ENCODE measurements at places on chromosomes 6 and 20. TPM values are rescaled to one million over a fixed set of nuclear protein-coding genes. Genes with fewer than 3 reads are reported as not detected.
A peak's percentile ranks its signal among the peaks of the same experiment; 100 is the strongest.

DNA sequence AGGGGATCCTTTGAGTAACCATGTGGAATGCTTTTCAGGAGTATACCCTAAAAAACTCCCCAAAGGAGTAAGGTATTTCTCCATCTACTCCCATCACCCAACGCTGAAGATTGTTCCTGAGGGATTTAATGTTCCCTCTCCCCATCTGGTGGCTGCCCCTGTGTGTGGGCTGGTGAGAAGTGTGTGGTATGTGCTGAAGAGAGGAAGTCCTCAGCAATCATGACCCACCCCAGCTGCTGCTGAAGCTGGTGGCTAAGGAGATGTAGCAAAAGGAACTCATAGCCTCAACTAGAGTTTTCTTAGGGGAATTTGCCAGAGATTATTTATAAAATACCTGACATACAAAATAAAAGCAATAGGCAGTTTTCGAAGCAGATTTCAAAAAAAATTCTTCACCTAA is 114.3 kb upstream of the JAG1 start:
- DNase-seq = no peak

DNA sequence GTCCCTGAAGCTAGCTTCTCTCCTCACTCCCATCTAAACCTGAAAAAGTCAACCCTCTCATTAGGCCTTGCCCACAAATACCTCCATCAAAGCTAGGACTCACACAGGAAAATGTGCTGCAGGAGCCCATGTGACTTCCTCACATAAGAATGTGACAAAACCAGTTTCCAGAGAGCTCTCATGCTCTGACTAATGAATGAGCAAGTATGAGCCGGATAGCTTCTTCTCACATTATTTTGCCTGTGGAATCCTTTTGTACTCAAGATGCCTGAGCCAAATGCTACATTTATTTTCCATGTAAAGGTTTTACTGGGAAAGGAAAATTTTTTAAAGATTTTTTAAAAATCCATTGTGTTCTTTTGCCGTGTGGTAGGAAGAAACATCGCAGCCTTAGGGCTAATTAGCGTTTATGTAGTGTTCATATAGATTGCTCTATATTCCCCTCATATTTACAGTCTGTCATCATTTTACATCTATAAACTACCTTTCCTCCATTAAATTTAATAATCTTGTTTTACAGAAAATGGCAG is 68.6 kb upstream of the CCN6 start:
- no peak for DNase-seq

DNA sequence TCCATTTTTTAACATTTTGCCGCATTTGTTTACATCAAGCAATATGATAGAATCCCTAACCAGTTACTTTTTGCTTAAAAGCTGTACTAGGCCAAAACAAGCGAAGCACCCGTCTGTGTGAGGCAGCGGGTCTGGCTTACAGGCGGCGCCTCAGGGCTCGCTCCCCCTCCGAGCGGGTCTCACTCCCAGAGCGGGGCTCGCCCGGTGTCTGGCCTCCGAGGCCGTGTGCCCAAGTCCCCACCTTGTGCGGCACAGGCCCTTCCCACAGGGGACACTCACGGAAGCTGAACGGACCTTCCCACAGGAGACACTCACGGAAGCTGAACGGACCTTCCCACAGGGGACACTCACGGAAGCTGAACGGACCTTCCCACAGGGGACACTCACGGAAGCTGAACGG is 23.4 kb downstream of the ZBTB46 start:
- no peak for DNase-seq

- no peak for DNase-seq
Observed at GRCh38 chr6:33088258-33088930, 12.6 kb downstream of the HLA-DPB1 start.

DNA sequence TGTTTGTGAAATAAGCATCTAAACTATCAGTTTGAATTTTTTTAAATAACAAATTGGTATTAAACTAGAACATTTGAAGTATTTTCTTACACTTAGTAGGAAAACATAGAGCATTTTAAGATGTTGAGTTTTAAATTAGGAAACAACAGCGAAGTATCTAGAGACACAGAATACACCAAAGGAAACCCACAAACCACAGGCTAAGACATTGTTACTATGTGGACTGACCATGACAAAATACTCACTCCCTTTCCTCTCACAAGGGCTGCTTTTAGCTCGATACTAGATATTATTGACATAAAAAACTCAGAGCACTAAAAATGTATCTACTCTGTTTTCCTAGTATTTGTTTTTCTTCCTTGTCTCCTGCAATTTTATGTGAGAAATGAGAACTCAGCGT is 266.0 kb upstream of the CITED2 start:
- no peak for DNase-seq

DNA sequence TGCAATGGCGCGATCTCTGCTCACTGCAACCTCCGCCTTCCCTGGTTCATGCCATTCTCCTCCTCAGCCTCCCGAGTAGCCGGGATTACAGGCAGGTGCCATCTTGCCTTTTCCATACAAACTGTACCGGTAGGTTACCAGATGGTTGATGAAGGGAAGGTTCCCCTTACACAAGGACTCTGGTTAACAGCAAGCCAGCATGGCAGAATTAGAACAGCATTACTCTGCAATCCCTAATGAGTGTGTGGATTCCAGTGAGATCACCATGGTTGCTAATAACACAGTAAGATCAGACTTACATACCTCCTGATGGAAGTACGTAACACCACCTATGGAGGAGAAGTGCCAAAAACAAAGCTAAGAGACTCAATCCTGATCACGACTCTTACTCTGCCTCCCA is 51.7 kb downstream of the TTI1 start:
- no peak for DNase-seq

DNA sequence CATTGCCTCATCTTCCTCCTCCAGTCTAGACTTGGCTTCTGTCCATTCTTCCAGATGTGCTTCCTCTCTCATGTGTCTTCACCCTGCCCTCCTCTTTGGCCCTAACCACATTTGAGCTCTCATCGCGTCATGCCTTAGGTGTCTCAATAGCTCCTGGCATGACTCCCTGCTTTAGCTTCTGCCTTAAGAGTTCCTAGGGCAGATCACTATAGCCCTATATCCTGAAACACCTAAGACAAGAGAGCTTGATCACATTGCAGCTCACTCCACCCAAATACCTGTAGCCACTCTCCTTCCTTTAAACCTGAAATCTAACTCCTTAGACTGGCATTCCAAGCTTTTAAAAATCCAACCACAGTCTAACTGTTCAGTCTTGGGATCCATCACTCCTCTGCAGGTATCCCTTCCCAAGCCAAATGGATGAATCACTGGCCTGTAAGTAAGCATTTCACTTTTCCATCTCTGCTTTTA is 69.0 kb upstream of the STXBP5 start:
- no peak for DNase-seq

GRCh38 chr6:88290411-88290810 is 124.3 kb upstream of the CNR1 start:
- DNase-seq = no peak

DNA sequence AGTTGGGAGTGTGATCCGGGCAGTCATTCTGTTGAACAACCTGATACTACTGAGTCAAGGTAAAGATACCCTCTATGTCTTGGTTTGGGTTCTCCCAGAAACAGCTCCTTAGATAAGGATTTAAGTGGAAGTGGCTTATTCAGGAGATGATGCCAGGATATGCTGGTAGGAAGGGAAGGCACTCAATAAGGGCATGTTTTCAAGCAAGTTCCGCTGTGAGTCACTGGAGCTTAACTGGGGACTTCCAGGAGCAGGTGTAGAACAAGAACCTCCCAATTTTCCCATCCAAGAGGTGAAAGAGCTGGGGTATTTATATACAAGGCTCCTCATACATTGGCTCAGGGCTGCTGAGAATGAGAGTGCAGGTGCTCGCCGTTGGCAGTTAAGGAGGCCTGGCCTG is 218.6 kb downstream of the AKAP7 start:
- no peak for DNase-seq

GRCh38 chr6:36847152-36847551 is 7.9 kb upstream of the CPNE5 start:
- DNase-seq = no peak

GRCh38 chr6:152112491-152113261 is 305.2 kb downstream of the ESR1 start:
- DNase-seq = peak; percentile 76

- DNase-seq = no peak
Observed at GRCh38 chr20:35878113-35878625, 76.1 kb downstream of the SCAND1 start.

DNA sequence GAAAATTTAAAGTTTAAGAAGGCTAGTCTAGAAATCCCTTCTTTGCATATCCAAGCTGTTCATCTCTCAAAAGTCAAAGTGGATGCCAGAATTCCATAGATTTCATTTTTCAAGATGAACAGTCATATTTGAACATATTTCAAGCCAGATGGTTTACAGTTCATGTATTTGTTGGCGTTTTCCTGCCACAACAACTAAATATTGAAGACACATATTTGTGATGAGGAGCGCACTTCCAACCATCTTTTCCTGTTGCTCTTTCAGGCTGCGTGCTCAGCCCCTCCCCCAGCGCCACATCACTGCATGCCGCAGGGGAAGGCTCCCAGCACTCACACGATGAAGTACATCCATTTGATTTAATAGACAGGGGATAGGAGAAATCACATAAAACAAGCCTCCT is 5.9 kb upstream of the NOX3 start:
- DNase-seq = no peak

DNA sequence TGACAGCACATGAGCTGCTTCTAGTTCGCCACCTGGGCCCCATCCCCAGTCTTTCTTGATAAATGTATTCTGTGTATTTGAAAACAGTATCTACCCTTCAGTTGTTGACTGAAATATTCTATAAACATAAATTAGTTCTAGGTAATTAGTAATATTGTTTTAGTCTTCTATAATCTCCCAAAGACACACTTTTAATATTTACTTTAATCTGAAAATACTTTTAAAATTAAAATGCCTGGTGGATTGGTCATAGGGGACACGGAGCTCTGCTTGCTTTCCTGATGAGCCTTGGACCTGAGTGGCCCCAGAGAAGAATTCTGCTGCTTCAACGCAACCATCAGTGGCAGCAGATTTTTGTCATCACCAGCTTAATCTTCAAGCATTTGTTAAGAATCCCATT is 234.5 kb downstream of the THBS2 start:
- no peak for DNase-seq

DNA sequence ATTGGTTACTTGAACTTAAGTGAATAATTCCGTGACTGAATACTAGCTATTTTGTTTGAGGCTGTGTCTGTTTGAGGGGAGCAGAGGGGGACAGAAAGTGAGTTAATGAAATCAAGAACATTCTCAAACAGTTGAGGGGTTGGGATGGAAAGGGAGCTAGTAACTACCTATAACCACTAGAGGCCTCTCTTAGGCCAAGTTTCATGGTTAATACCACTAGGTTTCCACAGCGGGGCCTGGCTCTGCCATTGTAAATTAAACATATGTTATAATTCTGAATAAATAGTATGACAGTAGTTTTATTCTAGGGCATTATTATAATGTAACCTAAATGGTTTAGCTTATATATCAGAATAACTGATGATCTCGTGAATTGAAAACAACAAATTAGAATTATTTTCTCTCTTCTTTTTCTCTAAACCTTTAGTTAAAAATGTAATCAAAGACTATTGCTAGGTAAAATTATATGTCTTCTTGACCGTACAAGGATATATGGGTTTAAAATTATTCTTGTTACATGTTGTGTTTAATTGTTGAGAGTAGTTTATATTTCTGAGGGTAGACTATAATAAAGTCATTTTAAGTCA is 108.1 kb downstream of the BCKDHB start:
- peak; percentile 37 for DNase-seq

GRCh38 chr6:86148586-86148985 is 505.9 kb upstream of the SYNCRIP start:
- no peak for DNase-seq

Gene GRM4
- total RNA-seq = not detected

Gene FAM83D
- total RNA-seq = 0.53 TPM

Gene MSH5
- total RNA-seq = 2.8 TPM

Gene RIPPLY2
- total RNA-seq = not detected

Gene SUMO4
- 0.36 TPM for total RNA-seq

Gene FNDC1
- 0.87 TPM for total RNA-seq
